ENCODE measurements at places on chromosomes 12 and 14.
A peak's percentile ranks its signal among the peaks of the same experiment; 100 is the strongest.

GRCh38 chr12:83161456-83161855 lies 474.8 kb downstream of the TMTC2 start:
- peak; percentile 27 for DNase-seq

GRCh38 chr12:114774197-114774596 lies 90.2 kb upstream of the TBX3 start:
- no peak for DNase-seq

GRCh38 chr14:44979273-44979672 lies 17.3 kb downstream of the TOGARAM1 start:
- no peak for DNase-seq

DNA sequence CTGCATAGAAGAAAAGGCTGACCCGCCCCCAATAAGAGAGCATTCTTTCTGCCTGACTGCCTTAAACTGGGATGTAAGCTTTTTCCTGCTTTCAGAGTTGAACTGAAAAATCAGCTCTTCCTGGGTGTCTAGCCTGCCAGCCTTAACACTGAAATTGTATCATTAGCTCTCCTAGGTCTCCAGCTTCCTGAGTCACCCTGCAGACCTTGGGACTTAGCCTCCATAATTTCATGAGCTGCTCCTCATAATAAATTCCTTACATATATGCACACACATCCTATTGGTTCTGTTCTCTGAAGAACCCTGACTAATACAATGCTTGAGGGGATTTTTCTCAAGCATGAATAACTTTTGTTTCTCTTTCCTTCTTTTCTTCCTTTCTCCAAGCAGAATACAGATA lies 76.4 kb upstream of the FAR2 start:
- peak; percentile 27 for DNase-seq

DNA sequence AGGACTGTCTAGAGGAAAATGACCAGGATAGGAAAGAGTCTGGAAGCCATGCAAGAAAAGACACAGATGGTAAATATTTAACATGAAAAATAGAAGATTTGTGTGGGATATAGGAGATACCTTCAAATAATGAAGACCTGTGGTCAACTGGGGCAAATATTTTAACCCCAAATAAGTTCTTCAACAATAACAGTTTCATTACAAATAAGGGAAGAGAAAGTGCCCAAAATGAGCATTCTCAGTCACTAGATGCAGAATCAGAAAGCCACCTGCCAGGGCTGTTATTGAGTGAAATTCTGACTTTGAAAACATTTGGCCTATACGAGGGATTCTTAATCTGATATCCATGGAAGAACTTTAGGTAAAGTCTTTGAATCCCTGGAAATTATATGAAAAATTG lies 231.2 kb upstream of the PLEKHG7 start:
- DNase-seq: no peak

- no peak for DNase-seq
Measured at GRCh38 chr12:23535441-23535840, 414.0 kb downstream of the SOX5 start.
